ENCODE measurements at places on chromosomes 7 and 10.

DNA sequence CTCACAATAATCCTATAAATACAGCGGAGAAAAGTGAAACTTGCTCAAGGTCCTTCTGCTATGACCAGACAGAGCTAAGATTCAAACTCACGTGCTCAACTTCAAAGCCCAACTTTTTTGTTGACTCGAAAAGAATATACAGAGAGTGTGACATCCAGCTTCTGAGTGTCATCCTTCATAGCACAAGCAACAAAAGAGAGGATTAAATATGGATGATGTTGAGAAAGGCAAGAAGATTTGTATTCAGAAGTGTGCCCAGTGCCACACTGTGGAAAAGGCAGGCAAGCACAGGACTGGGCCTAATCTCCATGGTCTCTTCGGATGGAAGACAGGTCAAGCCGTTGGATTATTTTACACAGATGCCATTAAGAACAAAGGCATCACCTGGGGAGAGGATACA, 2.1 kb upstream of the FAM3C start:
- DNase-seq, result no peak

- no peak for DNase-seq
Observed at GRCh38 chr10:100827819-100828737, 82.7 kb downstream of the PAX2 start.

- no peak for DNase-seq
Observed at GRCh38 chr7:148159331-148159730, 431.2 kb upstream of the C7orf33 start.

DNA sequence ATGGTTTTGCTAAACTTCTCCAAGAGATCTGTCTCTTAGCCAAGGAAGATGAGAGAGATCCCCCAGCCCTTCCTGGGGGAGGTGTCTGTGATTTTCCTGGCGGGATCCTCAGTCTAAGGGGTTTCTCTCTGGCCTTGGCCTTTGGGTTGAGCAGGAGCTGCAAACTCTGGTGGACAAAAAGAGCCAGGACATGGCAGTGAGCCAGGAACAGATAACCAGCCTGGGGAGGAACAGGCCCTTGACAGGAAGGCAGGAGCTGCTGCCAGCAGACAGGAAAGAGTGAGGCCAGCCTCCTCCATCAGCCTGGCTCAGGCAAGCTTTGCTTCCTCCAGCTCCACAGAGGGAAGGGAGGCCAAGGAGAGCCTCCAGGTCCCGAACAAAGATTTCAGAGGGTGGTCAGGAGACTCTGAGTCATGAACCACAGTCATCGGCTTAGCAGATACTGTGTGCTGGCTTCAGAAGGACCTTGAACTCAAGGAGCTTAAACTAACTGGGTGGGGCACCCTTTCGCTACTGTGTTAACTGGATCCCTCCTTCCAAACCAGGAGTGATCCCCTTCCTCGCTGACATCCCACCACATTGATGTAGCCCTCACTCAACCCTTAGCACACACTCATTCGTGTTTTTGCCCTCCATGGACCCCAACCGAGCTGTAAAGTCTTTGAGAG, 34.7 kb downstream of the DDIT4 start:
- no peak for DNase-seq

DNA sequence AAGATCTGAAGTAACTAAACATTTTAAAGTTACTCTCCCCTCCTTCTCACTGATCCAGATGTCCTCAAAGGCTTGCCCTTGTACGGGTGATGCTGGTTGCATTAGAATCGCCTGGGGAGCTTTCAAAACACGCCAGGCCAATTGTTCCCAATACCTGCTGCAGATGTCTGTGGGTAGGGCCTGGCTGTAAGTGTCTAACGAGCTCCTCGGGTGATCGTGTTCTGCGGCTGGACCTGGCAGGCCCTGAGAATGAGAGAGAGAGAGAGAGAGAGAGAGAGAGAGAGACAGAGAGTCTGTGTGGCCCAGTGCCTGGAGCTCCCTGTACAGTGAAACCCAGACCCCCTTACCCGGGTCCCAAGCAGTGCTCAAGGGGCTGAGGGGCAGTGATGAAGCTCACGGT, 8.4 kb downstream of the COL13A1 start:
- DNase-seq, result no peak

- DNase-seq, result peak; percentile 78
Observed at GRCh38 chr10:125084191-125084613, 76.2 kb downstream of the CTBP2 start.
